ENCODE measurements at places on chromosomes 3 and 15.

GRCh38 chr3:117463276-117464115 is 753.9 kb downstream of the TUSC7 start:
- DNase-seq, result no peak

- DNase-seq, result no peak
These were observed 16.7 kb downstream of the ADAM10 start for GRCh38 chr15:58732625-58733363.

- no peak for DNase-seq
These were observed 236.4 kb downstream of the CDIN1 start for GRCh38 chr15:36815786-36816185.

- DNase-seq, result no peak
These were observed 25.2 kb downstream of the GASK1A start for GRCh38 chr3:43004282-43004681.

- no peak for DNase-seq
These were observed 293.6 kb upstream of the MDFIC2 start for GRCh38 chr3:70606018-70606417.

- no peak for DNase-seq
These were observed 1400.7 kb downstream of the OTOL1 start for GRCh38 chr3:162897291-162897690.

- no peak for DNase-seq
These were observed 286.0 kb downstream of the EDEM1 start for GRCh38 chr3:5473471-5473870.

- no peak for DNase-seq
These were observed 77.0 kb downstream of the TMEM108 start for GRCh38 chr3:133115176-133115575.

GRCh38 chr15:37907136-37907535 is 27.3 kb upstream of the TMCO5A start:
- DNase-seq, result no peak

DNA sequence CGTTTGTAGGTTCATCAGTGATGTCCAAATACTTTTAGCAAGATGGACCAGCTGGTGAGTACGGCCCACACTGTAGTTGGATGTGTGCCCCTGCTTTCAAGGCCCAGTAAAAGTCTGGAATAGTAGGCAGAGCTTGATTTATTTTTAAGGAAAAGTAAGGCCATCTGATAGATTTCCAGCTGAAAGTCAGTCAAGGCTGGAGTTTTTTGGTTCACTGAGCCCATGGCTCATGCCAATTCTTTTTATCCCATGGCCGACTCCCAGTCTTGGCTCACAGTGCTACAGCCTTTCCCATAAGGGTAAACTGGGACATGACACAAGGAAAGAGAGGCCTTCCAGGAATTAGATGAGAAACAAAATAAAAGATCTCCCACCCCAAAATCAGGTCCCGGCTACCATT is 13.5 kb downstream of the CCDC80 start:
- no peak for DNase-seq

GRCh38 chr3:173799060-173799816 is 401.7 kb downstream of the NLGN1 start:
- DNase-seq, result no peak

DNA sequence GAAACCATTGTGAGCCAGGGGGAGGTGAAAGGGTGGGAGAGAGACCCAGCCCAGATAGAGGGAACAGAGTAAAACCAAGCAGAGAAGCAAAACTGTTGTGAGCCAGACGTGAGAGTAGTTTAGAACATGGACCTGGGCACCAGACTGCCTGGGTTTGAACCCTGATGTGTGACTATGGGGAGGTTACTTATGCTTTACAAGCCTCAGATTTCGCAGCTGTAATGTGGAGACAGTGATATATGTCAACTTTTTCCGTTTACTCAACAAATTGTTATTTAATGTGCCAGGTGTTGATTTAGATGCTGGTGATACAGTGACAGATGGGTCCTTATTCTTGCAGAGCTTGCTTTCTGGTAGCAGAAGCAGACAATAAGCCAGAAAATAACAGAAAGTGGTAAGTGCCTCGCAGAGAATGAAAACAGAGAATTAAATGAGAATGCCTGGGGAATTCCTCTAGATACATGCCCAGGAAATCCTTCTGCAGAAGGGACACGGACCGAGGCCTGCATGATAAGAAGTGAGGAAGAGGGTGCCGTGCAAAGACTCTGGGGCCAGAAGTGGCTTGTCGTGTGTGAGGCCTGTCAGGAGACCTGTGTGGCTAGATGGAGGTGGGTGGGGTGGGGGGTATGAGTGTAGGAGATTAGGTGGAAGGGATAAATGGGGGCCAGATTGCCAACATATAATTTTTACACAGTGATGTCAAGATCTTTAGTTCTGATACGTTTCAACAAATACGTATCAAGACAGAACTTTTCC is 15.0 kb downstream of the KAT2B start:
- no peak for DNase-seq

DNA sequence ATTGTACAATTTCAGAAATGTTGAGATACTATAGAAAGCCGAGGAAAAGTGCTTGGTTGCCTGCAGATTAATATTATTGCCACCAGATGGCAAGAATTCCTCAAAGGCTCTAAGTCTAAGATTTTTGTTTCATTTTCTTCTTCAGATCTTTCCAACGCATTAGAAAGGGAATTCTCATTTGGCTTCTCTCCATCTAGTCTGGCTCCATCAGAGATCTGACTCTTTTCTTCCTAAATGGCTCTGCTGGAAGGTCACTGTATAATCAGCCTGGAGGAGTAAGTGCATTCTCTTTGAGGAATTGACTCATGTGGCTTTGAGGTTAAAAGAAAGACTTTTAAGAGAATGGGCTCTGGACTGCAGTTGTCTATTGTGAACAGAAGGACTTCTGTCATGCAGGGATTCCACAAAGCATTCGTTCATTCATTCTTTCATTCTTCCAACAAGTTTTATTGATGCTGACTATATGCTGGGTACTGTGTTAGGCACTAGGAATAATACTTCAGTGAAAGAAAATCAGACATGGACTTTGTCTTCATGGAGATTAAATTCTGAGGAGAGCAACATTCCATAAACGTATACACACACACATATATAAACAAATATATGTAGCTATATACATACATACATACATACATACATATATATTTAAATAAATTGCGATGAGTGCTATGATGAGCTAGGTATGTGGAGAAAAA is 55.3 kb downstream of the SLC28A2 start:
- DNase-seq, result no peak

- DNase-seq, result no peak
These were observed 276.6 kb upstream of the NR2F2 start for GRCh38 chr15:96053781-96054428.

GRCh38 chr3:110378481-110378880 is 693.1 kb upstream of the NECTIN3 start:
- DNase-seq, result no peak

- DNase-seq, result peak; percentile 60
These were observed 9.2 kb downstream of the CCDC14 start for GRCh38 chr3:123951522-123952447.

DNA sequence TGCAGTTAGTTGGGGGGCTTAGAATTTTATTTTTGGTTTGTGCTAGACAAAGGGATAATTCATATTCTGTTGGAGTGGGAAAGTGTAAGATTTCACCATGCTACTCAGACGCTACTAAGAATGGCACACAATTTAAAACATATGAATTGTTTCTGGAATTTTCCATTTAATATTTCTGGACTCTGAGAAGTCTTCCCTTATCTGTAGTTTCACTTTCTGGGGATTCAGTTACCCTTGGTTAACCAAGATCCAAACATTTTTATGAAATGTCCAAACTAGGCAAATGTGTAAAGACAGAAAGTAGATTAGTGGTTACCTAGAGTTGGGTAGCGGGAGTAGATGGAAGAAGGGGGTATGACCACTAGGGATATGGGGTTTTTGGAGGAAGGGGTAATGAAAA is 53.1 kb downstream of the TCF12 start:
- no peak for DNase-seq

DNA sequence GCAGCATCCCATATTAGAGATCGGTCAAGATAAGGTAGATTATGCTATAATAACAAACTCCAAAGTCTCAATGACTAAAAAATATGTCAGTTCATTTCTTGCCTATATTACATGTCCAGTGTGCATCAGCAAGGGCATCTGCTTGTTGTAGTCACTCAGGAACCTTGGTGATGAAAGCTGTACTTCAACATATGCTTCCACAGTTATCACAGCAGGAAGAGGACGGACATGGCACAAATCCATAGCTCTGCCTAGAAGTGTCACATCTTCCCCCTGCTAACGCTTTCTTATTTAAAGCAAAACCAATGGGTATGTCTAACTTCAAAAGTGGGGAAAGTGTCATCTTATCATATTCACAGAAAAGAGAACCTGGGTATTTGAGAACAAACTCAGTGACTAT is 20.0 kb upstream of the PIAS1 start:
- DNase-seq, result no peak

DNA sequence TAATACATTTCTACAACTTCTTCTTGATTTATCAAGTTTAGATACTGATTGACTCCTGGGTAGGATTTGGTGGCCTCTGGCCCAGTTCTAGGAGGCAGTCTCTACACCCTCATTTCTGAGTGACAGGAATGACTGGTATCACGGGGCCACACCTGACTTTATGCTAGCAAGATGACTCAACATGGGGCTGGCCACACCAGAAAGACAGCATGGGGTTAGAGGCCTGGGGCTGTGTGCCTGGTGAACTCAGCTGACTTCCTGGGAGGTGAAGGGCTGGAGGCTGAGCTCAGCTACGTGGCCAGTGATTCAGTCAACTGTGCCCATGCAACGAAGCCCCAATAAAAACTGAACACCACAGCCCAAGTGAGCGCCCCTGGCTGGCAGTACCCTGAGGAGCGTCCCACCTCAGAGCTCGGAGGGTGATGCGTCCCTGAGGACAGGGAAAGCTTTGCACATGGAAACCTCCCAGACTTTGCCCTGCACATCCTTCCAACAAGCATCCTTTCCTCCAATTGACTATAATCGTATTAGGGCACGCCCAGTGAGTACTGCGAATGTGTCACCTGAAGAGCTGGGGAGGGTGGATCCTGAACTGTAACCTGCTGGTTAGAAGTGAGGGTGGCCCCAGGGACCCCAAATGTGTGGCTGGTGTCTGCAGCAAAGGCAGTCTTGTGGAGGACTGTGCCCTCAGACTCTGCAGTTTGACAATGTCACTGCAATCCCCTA is 57.2 kb downstream of the NIPA2 start:
- DNase-seq, result no peak

DNA sequence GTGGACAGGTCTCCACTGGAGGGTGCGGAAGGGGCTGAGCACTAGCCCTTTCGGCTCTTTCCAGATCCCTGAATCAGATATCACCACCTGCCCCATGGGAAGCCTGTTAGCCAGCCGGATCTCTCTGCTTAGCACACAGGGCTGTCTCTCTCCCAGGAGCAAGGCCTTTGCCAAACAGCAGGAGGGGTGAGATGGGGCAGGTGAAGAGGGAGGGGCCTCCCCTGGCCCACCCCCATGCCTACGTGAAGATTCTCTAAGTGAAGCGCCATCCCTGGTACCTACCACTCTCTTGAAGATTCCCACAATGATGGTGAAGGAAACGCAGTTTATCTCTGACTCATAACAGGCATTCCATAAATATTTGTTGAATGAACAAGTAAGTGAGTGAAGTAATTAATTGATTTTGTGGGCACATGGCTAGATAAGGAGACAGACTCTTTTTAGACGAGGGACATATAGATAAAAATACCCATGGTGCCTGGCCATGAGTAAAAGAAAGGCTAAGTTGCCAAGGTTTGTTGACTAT is 19.6 kb upstream of the HCN4 start:
- DNase-seq, result no peak

GRCh38 chr3:172283841-172284357 is 164.4 kb downstream of the GHSR start:
- no peak for DNase-seq

GRCh38 chr3:190499122-190499521 is 14.8 kb upstream of the IL1RAP start:
- no peak for DNase-seq

- DNase-seq, result no peak
These were observed 140.5 kb upstream of the TBL1XR1 start for GRCh38 chr3:177337541-177338331.
